ENCODE measurements at places on chromosomes 2 and 18. TPM values are rescaled to one million over a fixed set of nuclear protein-coding genes. Genes with fewer than 3 reads are reported as not detected.

Gene PCARE
- not detected for total RNA-seq

Gene RAX
- not detected for total RNA-seq

- H3K36me3 ChIP-seq, result no peaks in the 10 kb centered on the region
- no peaks in the 10 kb centered on the region for H3K27me3 ChIP-seq
- H3K4me1 ChIP-seq, result peaks cover 3% of the 10 kb centered on the region
- no peak overlapping the region for H3K27ac ChIP-seq
Observed at GRCh38 chr2:239910404-239910803, 114.7 kb downstream of the NDUFA10 start.

DNA sequence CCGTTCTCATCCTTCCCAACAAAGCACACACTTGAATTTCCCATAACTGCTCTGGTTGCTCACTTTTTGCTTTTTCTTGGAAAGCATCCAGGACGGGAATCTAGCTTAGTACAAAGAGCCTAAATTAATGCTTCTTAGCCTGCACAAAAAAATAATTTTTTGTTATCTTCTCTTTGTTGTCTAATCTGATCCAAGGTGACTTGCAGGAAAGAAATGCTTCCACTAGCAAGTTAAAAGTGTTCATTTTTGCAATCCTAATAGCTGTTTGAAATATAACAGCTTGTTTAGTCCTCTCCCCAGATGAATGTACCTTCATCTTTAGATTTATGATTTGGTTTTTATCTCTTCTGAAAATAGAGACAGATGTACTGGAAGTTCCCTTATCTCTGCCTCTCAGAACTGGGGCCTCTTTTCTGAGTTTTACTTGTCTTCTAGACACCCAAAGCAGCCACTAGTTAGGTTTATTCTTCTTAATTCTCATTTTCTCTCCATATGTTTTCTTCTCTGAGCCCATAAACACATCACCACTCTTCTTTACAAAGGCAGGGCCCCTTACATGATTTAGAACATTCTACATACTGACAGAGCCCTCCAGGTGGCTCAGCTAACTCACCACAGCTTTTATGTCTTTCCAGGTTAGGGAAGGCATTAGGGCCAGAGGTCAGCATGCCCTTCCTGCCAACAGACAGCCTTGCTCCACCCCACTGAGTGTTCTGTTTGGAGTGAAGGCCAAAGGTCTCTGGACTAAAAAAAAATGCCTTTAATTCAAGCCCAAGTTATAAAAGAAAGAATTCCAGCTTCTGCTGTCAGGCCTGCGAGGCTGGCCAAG lies 74.7 kb upstream of the MAP4K3 start:
- no peak for DNase-seq
- peaks cover 4% of the 10 kb centered on the region for H3K27me3 ChIP-seq
- peak overlapping the region; percentile 2 for H3K4me3 ChIP-seq
- H3K27ac ChIP-seq, result peak overlapping the region; percentile 77
- H3K36me3 ChIP-seq, result no peaks in the 10 kb centered on the region
- H3K4me1 ChIP-seq, result peaks cover 50% of the 10 kb centered on the region

- no peak overlapping the region for H3K27ac ChIP-seq
- H3K36me3 ChIP-seq, result no peaks in the 10 kb centered on the region
- no peak for DNase-seq
- H3K4me3 ChIP-seq, result no peak overlapping the region
Observed at GRCh38 chr2:67985586-67985985, 77.2 kb downstream of the C1D start.

DNA sequence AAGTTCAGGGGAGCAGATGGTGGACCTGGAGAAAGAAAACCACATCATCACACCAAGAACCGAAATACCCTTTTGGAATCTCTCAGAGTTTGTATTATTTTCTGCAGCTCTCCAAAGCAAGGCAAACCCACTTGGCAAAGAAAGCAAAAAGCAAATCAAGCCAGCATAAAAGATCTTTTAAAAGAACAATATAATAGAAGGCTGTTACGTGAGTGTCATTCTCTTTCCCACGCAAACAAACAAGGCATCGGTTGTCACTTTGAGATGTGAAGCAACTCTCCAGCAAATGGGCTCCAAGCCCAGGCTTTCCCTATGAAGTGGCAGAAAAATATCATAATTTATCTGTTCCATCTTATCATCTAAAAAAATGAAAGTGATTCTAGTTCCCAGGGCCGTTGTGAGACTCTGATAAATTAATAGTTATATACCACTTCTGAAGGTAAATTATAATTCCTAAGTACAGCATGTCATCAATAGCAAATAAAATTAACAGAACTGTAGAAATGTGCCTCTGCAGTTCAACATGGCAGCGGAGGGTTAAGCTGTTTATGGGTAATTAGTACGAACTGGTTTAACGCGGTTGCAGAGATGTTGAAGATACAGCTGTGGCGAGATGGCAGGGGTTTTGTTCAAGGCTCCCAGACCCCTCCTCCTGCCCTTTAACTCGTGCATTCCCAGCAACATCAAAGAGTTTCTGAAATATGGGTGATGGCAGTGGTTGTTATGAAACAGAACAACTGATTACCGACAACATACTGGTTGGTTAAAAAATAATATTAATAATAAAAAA lies 89.2 kb downstream of the EPHA4 start:
- no peak overlapping the region for H3K4me3 ChIP-seq
- no peaks in the 10 kb centered on the region for H3K36me3 ChIP-seq
- no peak for DNase-seq
- H3K27ac ChIP-seq, result no peak overlapping the region
- no peaks in the 10 kb centered on the region for H3K27me3 ChIP-seq

Data from activated CD8-positive, alpha-beta T cell treated with anti-CD3 and anti-CD28 coated beads for 36 hours (primary cell).